CD4-positive, alpha-beta T cell treated with Interleukin-1 beta for 1 hour (primary cell): ENCODE measurements at places on chromosomes 1 and 21.

DNA sequence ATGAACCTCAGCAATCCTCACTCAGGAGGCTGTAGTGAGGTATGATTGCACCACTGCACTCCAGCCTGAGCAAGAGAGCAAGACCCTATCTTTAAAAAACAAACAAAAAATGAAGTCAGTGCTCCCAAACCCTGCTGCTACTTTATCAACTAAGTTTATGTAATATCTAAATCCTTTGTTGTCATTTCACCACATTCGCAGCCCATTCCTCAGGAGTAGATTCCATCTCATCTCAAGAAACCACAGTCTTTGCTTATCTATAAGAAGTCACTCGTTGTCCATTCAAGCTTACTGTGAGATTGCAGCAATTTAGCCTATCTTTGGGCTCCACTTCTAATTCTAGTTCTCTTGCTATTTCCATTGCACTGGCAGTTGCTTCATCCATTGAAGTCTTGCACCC is 44.3 kb upstream of the RGL1 start:
- DNase-seq, result no peak

GRCh38 chr1:32706491-32706890 is 3.9 kb upstream of the SYNC start:
- DNase-seq, result no peak

DNA sequence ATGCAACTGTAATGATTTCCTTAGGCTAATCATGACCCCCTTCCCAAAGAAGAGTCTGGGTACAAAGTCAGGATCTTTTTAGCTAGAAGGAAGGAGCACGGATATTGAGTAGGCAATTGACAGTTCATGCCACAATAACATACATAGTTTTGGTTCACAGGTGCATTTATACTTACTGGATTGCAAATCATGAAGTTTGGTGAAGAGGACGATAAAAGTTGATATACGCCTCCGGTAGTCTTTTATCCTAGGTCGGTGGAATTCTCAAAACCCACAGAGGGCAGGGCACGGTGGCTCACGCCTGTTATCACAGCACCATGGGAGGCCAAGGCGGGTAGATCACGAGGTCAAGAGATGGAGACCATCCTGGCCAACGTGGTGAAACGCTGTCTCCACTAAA is 265.4 kb upstream of the PRMT6 start:
- no peak for DNase-seq

DNA sequence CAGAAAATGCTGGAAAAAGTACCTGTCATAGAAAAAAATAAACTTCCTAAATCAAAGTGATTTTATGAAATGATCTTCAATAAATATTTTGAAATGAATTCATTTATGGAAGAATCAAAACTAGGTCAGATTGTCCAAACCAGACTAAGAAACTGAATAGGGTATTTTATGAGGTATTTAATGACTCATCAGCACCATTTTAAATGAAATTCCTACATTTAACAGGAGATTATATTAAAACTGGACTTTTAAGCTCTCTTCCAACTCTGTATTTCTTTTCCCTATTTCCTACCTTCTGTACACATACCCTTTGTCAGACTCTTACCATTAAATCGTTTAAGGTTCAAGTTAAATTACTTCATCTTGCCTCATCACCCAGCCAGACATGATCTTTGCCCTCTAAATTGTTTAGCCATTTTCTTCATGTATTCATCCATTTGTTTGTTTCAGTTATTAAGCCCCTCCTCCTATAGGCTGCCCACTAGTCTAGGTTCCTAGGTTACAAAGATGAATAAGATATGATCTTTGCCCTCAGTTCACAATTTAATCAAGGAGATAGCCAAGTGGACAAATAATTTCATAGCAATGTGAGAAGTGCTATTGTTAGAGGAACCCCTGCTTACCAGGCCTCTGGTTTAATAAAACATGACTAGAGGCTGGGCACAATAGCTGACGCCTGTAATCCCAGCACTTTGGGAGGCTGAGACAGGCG is 25.0 kb downstream of the TATDN3 start:
- DNase-seq, result no peak

DNA sequence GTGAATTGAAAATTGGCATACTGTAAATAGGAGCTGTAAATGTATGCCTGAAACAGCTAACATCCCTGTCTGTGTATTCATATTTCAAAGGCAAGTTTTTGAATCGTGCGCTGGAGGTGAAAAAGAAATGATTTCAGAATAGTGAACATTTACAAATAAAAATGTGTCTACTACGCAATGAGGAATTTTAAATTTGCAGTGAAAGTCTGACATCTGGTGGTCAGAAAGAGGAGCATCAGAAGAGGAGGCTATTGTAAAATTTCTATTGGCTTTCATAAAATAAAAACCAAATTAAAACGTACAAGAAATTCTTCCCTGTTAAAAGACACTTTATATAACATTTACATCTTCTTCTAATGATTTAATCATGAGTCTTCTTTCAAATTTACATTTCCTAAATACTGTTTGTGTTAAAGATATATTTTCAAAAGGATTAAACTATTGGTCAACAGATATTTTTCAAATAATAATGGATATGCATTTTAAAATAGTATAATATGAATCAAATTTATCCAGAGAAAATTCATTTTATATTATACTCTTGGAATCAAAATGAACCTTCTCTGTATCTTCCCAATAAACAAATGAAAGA is 113.7 kb upstream of the RRP15 start:
- no peak for DNase-seq

DNA sequence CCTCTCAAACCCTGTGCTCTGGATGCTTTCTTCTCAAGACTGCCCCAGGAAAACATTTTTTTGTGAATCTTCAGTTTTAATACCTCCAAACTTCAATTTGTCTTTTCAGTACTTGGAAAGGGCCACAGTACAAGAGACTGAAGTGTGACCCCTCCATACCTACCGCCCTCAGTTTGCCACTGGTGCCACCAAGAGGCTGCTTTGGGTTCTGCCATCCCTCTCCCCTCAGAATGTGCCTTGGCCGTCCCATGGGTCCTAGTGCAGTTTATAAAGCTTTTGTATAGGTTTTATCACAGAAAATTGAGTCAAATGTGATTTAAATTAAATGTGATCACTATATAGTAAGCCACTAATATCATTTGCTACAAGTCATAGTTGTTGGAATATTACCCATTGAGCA is 60.8 kb upstream of the PGD start:
- peak; percentile 16 for DNase-seq

DNA sequence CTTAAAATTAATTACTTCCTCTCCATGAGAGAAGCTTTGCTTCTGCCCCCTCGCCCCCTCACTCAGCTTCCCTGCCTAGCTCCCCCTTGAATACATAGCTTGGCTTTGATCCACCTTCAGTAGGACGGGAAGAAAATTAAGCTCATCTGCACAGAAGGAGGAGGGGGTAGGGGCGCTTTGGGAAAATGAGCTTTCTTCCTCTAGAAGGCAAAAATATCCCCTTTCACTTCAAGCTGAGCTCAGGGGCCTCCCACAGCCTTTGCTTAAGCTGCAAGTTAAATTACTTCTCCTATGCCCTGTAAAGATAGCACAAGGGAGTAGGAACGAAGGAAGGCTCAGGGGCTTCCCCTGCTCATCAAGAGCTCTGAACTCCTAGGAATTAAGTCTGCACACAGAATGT is 65.2 kb upstream of the GOLT1A start:
- DNase-seq, result no peak

DNA sequence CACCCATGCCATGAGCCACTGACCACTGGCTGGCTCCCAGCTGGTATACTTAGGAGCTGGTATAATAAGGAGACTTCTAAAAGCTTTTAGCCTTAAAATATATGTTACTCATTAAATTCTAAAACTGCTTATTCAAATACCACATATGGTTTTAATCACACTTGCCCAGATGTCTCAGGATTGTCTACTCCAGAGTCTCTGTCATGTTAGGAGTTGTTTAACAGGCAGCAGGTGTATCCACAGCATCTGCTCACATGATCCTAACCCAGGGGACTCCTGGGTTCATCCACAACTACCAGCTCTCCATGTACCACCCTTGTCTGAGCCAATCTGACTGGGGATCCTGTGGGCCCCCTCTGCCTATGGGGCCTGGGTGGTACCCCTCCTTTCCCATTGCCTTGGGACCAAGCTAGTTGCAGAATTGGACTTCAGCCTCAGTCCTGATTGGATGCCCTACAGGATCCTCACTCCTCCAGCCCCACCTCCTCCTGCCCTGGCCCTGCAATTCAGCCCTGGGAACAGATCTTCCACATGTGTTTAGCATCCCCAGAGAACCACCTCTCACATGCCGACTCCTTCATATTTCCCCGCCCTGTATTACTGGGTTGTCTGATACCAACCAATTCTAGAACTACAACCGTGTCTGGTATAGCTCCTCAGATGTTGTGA is 61.3 kb downstream of the BCAR3 start:
- DNase-seq, result no peak

DNA sequence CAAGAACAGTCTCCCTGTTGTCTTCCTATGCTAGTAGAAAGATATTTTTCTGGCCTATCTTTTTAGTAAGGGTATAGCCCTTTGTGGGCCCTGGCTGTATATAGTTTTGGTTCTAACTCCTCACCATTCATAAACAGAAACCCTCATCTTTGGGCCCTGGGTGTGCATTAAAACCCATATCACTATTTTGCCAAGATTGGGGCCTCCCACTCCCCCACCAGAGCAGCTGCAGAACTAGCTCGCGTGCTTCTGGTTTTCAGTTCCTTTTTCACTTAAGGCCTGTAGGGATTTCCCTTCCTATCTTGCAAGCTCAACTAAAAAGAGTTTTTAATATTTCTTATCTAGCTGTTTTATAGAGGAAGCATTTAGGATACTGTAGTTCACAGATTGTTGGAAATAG is 106.4 kb downstream of the RGL1 start:
- peak; percentile 52 for DNase-seq

DNA sequence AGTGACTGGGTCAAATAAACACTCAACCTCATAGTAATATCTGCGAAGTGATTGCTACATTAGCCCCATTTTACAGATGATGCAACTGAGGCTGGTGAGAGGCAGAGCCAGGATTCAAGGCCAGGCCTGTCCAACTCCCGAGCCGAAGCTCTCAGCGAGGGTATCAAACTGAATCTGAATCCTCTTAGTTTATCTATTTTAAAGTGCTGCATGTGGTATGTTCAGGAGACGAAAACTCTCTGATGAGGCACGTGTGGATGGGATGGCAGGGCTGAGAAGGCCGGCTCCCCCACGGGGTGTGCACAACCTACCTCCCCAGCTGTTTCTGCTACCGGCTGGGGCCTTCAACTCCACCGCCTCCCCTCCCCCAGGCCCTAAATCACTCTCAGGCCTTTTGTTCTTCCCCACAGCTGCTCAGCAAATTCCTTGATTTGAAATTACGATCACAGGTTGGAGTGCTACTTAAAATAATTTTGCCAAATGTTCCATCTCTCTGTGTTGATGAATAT is 171.8 kb downstream of the TOMM20 start:
- no peak for DNase-seq

- DNase-seq, result no peak
Observed at GRCh38 chr1:108609483-108610049, 49.7 kb downstream of the EEIG2 start.

DNA sequence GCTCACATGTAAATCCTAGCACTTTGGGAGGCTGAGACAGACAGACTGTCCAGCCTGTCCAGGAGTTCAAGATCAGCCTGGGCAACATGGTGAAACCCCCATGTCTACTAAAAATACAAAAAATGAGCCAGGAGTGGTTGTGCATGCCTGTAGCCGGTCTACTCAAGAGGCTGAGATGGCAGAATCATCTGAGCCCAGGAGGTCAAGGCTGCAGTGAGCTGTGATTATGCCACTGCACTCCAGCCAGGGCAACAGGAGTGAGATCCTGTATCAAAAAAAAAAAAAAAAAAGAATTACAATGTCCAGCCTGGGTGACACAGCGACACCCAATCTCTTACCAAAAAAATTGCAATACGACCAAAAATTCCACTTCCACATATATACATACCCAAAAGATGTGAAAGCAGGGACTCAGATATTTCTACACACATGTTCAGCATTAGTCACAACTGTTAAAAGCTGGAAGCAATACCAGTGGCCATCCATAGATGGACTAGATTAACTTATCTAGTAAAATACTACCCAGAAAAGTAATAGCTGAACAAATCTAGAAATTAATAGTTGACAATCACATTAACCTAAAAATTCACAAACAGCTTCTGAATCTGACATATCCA is 49.2 kb downstream of the ASH1L start:
- DNase-seq, result no peak
